NCI-H1105 (cell line): ENCODE measurements at places on chromosomes 2 and 18.
A peak's percentile ranks its signal among the peaks of the same experiment; 100 is the strongest.

GRCh38 chr2:64655873-64656272 is 2.2 kb upstream of the SERTAD2 start:
- no peak for DNase-seq

DNA sequence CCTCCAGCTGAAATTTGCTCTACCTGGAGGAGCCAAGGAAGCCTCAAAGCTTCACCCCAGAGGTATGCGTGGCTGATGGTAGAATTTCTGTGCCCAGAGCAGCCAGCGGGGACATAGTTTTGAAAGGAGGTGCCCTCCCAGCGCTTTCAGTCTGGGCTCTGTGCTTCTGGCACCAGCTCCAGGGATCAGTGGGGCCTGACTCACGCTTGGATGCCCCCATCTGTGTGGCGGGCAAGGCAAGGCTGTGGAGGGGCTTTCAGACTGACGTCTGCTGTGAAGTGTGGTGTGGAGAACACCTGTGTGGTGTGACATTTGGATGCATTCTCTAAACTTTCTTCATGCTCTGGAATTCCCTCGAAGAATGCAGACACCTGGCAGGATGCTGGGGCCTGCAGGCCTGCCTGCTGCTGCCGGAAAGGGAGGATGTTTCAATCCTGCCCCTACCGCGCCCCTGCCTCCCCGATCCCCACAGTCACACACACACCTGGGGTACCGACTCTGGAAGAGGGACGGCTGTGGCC is 84.1 kb downstream of the CTIF start:
- DNase-seq = no peak

- DNase-seq = no peak
These were observed 43.5 kb upstream of the KCNG2 start for GRCh38 chr18:79754022-79754761.

DNA sequence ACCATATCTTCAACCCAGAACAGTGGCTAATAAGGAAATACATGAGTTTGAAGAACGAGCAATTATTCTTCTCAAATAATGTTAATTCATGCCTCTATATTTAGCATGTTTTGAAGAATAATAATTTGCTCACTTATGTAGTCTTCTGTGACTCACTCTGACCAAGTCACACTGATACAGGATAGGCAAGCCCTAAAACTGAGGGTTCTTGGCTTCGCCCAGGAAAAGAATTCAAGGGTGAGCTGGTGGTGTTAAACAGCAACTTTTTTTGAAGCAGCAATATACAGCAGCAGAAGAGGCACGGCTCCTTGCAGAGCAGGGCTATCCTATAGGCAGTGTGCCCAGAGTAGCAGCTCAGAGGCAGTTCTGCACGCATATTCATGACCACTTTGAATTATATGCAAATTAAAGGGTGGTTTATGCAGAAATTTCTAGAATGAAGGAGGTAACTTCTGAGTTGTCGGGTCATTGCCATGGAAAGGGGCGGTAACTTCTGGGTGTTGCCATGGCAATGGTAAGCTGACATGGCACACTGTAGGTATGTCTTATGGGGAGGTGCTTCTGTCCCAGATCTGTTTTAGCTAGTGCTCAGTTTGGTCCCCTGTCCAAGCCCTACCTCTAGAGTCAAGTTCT is 200.6 kb downstream of the RND3 start:
- no peak for DNase-seq

GRCh38 chr2:189232759-189233406 is 53.3 kb upstream of the COL5A2 start:
- DNase-seq = no peak

DNA sequence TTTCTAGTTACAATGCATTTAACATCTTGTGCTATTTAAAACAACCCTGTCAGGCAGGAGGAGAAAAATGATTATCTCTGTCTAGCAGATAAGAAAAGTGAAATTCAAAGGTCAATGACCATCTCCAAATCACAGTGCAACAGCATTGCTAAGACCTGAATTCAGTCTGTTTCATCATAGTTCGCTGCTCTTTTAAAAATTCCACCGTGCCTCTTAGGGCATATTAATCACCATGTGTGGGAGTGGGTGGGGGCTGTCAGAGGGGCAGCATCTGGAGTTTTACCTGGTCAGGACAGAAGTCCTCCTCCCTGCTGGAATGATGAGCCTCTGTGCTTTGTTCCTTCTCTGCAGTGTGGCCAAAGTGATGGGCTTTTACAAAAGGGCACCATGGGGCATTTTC is 418.7 kb upstream of the RGPD4 start:
- DNase-seq = no peak

DNA sequence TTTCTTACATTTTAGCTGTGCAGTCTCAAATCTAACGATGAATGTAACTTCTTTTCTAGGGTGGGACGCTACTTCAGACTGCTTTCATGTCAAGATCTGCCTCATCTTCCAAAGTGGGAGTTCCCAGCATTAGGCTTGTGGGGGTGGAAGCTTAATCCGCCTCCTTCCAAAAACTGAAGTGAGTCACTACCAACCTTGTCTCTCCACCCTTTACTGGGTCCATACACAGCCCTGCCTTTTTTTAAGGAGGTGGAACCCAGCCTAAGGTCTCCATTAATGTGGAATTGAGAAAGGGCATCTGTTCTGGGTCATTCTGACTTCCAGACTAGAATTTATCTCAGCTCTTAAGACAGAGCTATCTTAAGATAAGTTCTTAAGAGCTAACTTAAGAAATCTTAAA is 42.0 kb upstream of the NFE2L2 start:
- DNase-seq = no peak

GRCh38 chr2:206984206-206984605 is 44.9 kb downstream of the CPO start:
- no peak for DNase-seq

DNA sequence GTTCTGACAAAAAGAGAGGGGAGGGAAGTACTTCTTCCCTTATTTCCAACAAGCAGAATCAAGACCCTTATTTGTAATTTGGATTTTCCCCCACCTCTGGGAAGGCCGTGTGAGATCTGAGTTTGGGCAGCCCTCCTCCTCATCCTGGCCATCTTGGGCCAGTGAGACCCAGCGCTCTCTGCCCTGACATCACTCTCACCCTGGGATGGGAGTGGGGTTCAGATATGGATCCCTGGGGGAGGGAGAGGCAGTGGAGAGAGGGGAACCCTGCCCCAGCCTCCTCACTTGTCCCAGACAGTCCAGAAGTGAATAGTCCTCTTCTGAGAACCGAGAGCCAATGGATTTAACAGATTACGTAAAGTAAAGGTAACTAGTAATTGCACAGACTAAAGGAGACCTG is 64.5 kb downstream of the DYSF start:
- DNase-seq = no peak

DNA sequence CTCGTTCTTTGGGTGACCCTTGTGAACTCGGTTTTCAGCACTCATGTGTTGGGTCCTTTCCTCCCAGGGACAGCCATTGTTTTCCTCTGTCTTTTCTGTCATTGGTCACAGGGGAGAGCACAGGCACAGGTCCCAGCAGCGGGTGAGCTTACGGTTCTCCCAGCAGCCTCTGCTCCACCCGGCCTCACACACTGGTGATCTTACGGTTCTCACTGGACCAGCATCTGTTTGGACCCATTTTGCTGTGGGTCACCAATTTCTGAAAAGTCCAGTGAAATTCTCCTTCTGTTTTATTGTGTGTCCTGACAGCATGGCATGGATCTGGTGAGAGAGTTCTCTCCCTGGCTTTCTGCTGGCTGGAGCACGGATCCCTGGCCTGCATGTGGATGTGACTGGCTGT is 49.8 kb upstream of the ANKRD62 start:
- no peak for DNase-seq

- no peak for DNase-seq
These were observed 26.2 kb downstream of the ATAD2B start for GRCh38 chr2:23900541-23901322.

GRCh38 chr2:163757814-163758213 is 22.0 kb upstream of the FIGN start:
- DNase-seq = no peak

GRCh38 chr2:62741954-62742722 is 36.6 kb downstream of the EHBP1 start:
- DNase-seq = no peak

GRCh38 chr18:37663446-37663845 is 97.8 kb upstream of the CELF4 start:
- no peak for DNase-seq

- peak; percentile 44 for DNase-seq
These were observed 50.2 kb downstream of the CALCRL start for GRCh38 chr2:187397886-187398285.

GRCh38 chr2:230090967-230091366 is 22.2 kb upstream of the SLC16A14 start:
- no peak for DNase-seq

- no peak for DNase-seq
These were observed 38.0 kb downstream of the MARCO start for GRCh38 chr2:118980022-118980421.

DNA sequence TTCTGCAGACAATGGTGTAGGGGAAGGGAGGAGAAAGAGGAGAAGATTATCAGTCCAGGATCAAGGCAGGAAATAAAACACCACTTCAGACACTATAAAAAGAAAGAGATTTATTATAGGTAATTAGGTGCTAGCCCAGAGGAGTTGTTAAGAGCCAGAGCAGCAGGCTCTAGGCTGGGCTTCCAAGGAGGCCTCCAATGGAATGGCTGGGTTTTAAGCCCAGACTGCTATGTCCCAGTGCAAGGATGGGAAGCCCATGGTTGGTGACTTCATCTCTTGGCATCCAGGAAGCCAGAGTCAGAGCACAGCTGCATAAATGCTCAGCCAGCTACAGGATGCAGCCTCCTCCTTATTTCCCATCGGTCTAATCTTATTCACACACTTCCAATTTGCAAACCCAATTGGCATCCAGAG is 95.6 kb downstream of the LAMA3 start:
- no peak for DNase-seq

DNA sequence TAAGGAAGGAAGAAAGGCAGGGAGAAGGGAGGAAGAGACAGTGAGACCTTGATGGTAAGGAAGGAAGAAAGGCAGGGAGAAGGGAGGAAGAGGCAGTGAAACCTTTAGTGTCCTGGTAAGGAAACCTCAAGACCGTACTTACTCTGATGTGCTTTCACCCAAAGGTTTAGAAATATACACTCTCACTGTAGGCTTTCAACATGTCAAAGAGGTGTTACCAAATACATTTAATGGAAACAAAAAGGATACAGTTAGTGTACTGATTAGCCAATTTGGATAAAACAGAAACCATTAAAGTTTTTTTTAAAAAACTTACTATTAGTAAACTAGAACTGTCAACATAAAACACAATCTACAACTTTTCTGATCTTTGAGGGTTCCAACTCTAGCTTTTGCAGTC is 7.1 kb downstream of the FBXO15 start:
- no peak for DNase-seq

DNA sequence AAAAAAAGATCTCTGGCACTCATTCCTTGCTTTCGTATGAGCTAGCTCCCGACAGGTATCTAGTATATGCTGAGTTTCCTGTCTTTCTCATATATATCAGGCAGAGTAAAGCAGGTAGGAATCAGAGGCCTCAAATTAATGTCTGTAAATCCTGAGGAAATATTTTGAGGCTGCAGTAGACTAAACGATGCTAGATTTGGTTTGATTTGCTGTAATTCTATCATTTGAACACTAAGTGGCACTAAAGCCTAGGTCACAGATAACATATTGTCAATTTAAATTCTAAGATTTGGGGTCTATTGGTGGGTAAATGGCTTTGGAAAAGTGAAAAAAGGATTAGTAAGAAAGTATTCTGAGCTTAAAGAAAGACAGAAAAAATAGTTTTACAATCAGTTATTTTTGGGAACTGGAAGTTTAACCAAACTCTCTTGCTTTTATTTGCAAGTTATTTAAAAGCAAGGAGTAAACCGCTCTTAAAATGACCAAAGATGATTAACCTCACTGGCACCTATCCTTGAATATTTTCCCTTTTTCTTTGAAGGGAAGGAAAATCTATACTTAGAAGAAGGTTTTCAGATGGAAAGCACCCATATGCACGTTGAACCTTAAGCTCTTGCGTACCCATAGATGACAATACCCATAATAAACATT is 37.6 kb upstream of the SLC4A10 start:
- peak; percentile 18 for DNase-seq

GRCh38 chr2:88955607-88956006 is 264.1 kb downstream of the RPIA start:
- DNase-seq = no peak

DNA sequence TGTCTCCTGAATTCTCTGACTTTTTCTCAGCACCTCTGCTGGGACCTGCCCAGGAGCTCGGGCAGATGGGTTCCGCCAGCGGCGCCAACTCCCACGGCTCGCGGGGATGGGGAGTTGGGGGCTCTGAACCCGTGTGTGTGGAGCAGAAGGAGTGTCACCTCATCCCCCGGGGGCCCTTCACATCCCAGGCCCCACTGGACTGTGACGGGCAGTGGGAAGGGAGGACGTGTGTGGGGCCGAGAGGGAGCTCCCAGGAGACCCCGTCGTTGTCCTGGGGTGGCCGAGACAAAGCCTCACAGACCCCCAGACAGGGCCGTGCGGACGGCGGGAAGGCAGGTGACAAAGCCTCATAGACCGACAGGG is 130.0 kb upstream of the CTDP1 start:
- no peak for DNase-seq

GRCh38 chr2:109513749-109514588 is 99.8 kb downstream of the SEPTIN10 start:
- no peak for DNase-seq

DNA sequence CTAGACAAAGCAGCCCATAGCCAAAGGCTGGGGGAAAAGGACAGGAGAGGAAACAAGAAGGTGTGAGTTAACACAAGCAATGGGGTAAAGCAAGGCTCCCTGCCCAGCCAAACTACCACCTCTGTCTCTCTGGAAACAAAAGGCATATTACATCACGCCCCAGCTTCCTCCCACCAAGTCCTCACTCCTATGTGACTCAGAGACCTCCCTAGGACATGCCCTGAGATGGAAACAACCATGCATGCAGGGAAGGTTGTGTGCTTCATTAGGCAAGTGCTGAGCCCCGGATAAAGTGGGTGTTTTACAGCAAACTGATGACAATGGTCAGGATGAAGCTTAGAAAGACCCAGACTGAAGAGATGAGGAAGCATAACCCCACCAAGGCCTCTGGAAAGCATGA is 9.0 kb upstream of the ATRAID start:
- no peak for DNase-seq

DNA sequence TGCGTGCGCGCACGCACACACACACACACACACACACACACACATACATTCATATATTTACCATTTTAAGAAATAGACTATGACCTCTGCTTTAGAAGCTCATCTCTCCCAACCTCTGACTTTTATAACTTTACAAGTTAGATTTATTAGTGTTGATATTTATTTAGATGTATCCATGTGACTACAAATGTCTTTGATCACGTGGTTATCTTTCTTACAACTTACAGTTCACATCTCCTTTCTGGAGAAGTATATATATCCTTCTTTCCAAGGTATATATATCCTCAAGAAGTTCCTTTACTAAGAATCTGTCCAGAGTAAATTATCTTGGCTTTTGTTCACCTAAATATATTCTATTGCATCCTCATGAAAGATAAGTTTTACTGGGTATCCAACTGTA is 16.3 kb upstream of the LTBP1 start:
- DNase-seq = no peak

GRCh38 chr2:230473378-230473777 is 57.4 kb downstream of the SP100 start:
- no peak for DNase-seq
